ENCODE measurements at places on chromosomes 3 and 15.

DNA sequence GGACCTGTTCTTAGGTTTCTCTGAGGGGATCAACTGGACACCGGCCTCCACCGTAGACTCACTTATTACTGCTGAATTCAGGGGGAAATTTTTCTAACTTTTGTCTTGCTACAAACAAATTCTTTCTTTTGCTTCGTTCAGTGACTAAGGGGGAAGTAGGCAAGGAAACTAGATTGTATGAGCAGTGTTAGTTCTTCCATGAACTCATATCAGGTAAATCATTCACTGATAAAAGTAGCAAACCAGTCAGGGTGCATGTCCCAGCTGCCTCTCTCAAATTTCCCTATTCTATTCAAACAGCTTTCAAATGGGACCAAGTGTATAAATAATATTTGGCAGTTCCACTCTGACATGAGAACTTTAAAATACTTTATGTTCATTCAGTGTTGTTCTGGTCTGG, 7.3 kb upstream of the CCDC13 start:
- no peak for DNase-seq
- peak overlapping the region; percentile 48 for H3K27ac ChIP-seq
- H3K4me3 ChIP-seq: no peak overlapping the region
- no peaks in the 10 kb centered on the region for H3K27me3 ChIP-seq
- peaks cover 10% of the 10 kb centered on the region for H3K4me1 ChIP-seq

- H3K4me1 ChIP-seq: no peaks in the 10 kb centered on the region
- H3K36me3 ChIP-seq: no peaks in the 10 kb centered on the region
- no peak overlapping the region for H3K4me3 ChIP-seq
- no peak overlapping the region for H3K27ac ChIP-seq
- H3K27me3 ChIP-seq: no peaks in the 10 kb centered on the region
Measured at GRCh38 chr3:167575000-167575600, 78.6 kb downstream of the WDR49 start.

- no peaks in the 10 kb centered on the region for H3K4me1 ChIP-seq
- H3K27ac ChIP-seq: no peak overlapping the region
- H3K36me3 ChIP-seq: no peaks in the 10 kb centered on the region
- no peak overlapping the region for H3K4me3 ChIP-seq
- no peak for DNase-seq
Measured at GRCh38 chr3:126031981-126032471, 51.9 kb downstream of the SLC41A3 start.

GRCh38 chr3:39445927-39446326, 21.6 kb upstream of the MOBP start:
- no peaks in the 10 kb centered on the region for H3K4me1 ChIP-seq
- H3K36me3 ChIP-seq: no peaks in the 10 kb centered on the region
- H3K27me3 ChIP-seq: no peaks in the 10 kb centered on the region
- DNase-seq: no peak
- H3K27ac ChIP-seq: no peak overlapping the region

DNA sequence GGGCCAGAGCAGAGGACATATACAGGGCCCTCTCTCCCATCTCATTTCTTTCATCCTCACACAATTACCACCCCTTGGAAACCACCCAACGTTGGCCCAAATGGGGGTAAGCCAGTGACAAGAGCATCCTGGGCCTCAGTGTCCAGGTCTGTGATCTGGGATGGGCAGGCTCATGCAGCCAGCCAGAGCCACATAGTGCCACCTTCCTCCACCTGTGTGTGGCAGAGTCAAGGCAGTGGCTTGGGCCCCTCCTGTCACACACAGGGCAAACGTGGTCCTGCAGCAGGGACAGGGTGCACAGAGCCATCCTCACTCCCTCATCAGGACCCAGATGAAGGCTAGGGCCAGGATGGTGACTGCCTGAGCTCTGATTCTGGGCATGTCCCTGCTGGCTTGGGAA, 2.3 kb upstream of the MYL3 start:
- H3K4me3 ChIP-seq: no peak overlapping the region
- DNase-seq: peak; percentile 61
- no peaks in the 10 kb centered on the region for H3K27me3 ChIP-seq

DNA sequence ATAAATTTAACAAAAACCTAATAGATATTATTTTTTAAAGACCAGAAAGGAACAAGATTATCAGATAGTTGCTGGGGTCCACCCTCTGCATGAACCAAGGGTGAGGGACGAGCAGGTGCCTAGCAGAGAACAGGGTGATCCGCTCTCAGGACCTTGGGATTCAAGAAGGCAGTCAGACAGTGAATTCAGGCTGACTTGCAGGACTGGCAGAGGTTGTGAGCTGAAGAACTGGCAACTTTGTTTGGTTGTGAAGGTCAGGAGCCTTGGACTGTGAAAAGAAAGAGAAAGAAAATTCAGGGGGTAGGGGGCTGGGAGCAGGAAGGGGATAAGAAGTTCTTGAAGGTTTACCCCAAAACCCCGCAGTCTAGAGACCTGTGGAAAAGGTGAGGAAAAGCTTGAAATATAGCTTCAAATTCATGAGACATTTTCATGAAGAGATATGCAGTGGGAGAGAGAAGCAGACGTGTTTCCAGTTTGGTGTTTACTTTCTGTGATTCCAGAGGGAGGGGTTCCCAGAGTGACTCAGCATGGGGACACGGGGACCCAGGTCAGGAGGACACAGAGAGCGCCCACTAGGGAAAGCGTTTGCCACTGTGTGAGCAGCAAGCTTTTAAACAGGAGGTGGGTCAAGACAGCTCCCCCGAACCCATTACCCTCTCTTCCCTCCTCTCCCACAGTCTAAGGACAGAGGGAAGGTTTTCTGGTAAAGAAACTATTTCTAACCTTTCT, 217.2 kb upstream of the UMPS start:
- DNase-seq: no peak
- no peaks in the 10 kb centered on the region for H3K27me3 ChIP-seq
- H3K4me3 ChIP-seq: no peak overlapping the region
- no peak overlapping the region for H3K27ac ChIP-seq
- no peaks in the 10 kb centered on the region for H3K36me3 ChIP-seq

DNA sequence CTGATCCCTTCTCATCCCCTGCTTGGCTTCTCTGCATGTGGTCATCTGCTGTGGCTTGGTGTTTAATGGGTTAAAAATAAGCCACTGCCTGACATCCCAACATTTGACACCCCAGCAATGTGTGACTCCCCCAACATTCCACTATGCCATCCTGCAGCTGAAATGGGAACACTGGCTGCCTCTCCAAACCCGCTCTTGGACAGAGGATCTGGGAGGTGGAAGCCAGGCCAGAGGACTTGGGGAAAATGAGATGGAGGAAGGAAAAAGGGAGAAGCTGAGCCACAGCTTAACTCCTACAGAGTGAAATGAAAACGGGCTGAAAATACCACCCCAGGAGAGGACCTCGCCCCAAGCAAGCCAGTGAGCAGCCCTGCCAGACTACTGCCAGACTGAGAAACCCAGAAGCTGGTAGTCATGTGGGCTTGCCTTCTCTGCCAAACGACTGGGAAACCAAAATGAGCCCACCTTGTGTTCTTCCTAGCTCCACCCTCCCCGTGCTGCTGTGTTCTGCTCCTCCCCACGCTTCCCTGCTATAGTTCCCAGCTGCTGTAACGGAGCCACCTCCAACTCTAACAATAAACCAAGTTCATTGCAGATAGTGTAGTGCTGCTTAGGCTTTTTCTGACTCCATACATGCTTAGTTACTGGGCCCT, 13.7 kb downstream of the MAP1A start:
- no peaks in the 10 kb centered on the region for H3K36me3 ChIP-seq
- H3K4me3 ChIP-seq: no peak overlapping the region
- no peak overlapping the region for H3K27ac ChIP-seq

GRCh38 chr3:73848173-73848906, 223.6 kb upstream of the PDZRN3 start:
- no peaks in the 10 kb centered on the region for H3K36me3 ChIP-seq
- H3K4me1 ChIP-seq: no peaks in the 10 kb centered on the region
- no peaks in the 10 kb centered on the region for H3K27me3 ChIP-seq
- no peak overlapping the region for H3K27ac ChIP-seq
- H3K4me3 ChIP-seq: no peak overlapping the region

DNA sequence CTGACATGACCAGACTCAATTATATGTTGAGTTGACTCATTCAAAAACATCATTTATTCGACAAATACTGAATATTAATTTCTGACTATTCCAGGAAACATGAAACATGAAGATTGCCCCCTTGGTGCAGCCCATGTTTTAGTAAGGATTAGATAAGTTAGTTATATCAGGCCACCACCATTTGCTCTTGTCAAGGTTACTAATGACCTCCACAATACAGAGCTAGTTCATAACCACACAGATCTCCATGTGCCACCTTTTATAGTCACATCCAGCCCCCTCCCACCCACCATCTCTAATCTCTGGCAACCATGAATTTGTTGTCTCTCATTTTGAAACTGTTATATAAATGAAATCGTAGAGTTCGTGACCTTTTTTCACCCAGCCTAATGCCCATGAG, 15.7 kb downstream of the KLHL18 start:
- DNase-seq: no peak
- H3K4me1 ChIP-seq: no peaks in the 10 kb centered on the region
- H3K36me3 ChIP-seq: peaks cover 25% of the 10 kb centered on the region
- no peak overlapping the region for H3K4me3 ChIP-seq

GRCh38 chr3:63972987-63973386, 50.3 kb downstream of the PSMD6 start:
- DNase-seq: no peak
- H3K4me3 ChIP-seq: no peak overlapping the region

- peaks cover 26% of the 10 kb centered on the region for H3K4me1 ChIP-seq
- H3K36me3 ChIP-seq: no peaks in the 10 kb centered on the region
- H3K4me3 ChIP-seq: no peak overlapping the region
- no peaks in the 10 kb centered on the region for H3K27me3 ChIP-seq
- no peak overlapping the region for H3K27ac ChIP-seq
- peak; percentile 18 for DNase-seq
Measured at GRCh38 chr3:49788056-49788455, 1.7 kb upstream of the IP6K1 start.

DNA sequence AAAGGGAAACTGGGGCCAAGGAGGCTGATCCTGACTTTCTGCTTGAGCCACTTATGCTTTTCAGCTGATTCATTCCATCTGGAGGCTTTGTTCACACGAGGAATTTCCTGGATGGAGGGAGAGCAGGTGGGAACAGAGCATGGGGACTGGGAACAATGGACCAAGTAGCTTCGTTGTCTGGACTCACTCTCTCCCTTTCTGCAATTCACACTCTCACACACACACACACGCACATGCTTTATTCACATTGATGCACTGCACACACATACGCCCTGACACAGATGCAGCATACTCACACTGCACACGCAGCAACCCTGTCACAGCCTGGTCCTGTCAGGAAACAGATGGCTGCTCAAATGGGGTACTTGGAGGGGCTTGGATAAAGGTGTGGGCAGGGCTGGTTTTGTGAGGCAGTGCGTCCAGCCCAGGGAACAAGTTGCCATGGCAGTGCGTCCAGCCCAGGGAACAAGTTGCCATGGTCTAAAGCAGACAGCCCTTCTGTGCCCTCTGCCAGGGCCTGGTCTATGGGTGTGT, 19.8 kb upstream of the CHCHD6 start:
- no peaks in the 10 kb centered on the region for H3K36me3 ChIP-seq
- no peaks in the 10 kb centered on the region for H3K27me3 ChIP-seq
- no peaks in the 10 kb centered on the region for H3K4me1 ChIP-seq
- no peak for DNase-seq
- H3K4me3 ChIP-seq: no peak overlapping the region

GRCh38 chr3:195839260-195840010, 27.7 kb upstream of the MUC4 start:
- H3K4me3 ChIP-seq: no peak overlapping the region
- H3K4me1 ChIP-seq: no peaks in the 10 kb centered on the region
- no peaks in the 10 kb centered on the region for H3K27me3 ChIP-seq
- H3K27ac ChIP-seq: no peak overlapping the region

DNA sequence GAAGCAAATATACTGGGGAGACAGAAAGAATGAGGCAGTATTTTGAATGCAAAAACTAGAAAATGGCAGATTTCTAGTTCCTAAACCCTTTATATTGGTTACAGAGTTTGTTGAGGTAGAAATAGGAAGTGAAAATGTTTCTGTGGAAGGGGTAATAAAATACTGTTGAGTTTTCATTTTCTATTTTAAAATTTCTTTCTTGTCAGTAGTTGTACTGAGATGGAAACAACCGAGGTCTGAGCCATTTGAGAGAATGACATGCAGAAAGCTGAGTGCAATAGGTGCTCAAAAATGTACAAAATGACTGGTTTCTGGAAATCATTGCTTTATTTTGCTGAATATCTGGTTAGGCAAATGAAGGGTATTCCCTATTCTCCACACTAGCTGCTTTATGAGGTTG, 361.4 kb downstream of the CHL1 start:
- H3K36me3 ChIP-seq: no peaks in the 10 kb centered on the region
- H3K27me3 ChIP-seq: no peaks in the 10 kb centered on the region
- DNase-seq: no peak
- H3K4me1 ChIP-seq: no peaks in the 10 kb centered on the region
- H3K27ac ChIP-seq: no peak overlapping the region
- H3K4me3 ChIP-seq: no peak overlapping the region

- peaks cover 8% of the 10 kb centered on the region for H3K4me1 ChIP-seq
- no peak overlapping the region for H3K4me3 ChIP-seq
- no peak for DNase-seq
- no peaks in the 10 kb centered on the region for H3K27me3 ChIP-seq
- no peak overlapping the region for H3K27ac ChIP-seq
Measured at GRCh38 chr3:141845407-141846049, 30.9 kb upstream of the ATP1B3 start.

- H3K27ac ChIP-seq: no peak overlapping the region
- no peak for DNase-seq
- H3K27me3 ChIP-seq: no peaks in the 10 kb centered on the region
- H3K4me3 ChIP-seq: no peak overlapping the region
Measured at GRCh38 chr3:60577601-60578000, 673.7 kb downstream of the FHIT start.

DNA sequence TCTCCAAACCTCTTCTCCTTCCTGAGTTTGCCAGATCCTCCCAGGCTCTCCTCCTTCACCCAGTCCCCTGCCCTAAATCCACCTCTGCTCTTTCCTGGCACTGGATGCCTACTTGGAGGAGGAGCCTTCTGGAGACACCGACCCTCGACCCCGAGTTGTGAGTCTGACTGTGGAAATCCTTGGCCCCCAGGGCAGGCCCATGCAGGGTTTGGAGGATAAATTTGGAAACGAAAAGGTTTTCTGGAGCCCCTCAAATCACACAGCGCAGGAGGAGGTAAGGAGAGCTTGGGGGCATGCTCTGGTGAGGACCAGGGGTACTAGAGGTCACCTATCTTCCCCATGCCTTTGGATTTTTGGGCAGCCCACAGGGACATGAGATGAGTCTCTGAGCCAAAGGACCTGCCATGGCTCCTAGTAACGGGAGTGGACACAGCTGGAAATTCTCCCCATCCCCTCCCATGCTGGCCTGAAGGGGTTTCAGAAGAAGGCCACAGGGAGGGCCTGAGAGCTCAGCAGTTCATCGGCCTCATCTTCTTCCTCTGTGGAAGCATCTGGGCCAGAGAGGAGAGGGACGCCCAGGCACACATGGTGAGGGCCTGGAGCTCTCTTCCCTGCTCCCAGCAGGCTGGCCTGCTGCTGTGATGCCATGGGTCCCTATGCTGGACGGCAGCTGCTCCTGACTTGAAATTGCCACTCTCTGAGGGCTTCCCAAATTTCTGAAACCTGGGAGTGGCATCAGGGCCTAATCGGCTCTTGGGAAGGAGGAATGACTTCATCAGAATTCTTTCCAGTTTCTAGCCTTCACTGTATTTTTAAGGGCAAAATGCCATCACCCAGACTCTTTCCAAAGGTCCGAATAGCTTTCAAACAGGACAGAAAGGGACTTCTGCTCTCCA, 68.6 kb upstream of the ITGA11 start:
- H3K36me3 ChIP-seq: no peaks in the 10 kb centered on the region
- H3K4me1 ChIP-seq: no peaks in the 10 kb centered on the region

GRCh38 chr15:70560617-70561328, 202.6 kb downstream of the UACA start:
- no peak for DNase-seq
- H3K36me3 ChIP-seq: no peaks in the 10 kb centered on the region
- no peak overlapping the region for H3K4me3 ChIP-seq
- peaks cover 12% of the 10 kb centered on the region for H3K4me1 ChIP-seq

Data from upper lobe of right lung (tissue), 1 donor.